Neural crest cell (in vitro differentiated cells): ENCODE measurements at places on chromosomes 3 and 15. TPM values are rescaled to one million over a fixed set of nuclear protein-coding genes. Genes with fewer than 3 reads are reported as not detected.

DNA sequence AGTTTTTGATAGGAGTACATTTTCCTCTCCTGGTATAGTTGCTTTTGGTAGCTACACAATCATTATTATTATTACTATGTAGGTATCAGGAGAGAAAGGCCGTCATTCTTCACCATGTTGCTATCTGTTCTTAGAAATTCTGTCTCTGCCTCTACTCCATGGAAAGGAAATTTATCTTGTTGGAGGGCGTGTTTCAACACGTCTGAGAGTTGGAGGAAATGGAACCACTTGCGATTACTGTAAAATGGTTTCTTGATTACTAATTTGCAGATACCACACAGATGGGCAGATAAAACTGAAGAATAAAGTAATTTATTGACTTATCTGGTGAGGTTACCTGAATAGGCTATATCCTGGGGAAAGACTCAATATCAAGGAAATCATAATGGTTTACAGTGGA lies 488.4 kb downstream of the NR2F2 start:
- DNase-seq, result no peak

DNA sequence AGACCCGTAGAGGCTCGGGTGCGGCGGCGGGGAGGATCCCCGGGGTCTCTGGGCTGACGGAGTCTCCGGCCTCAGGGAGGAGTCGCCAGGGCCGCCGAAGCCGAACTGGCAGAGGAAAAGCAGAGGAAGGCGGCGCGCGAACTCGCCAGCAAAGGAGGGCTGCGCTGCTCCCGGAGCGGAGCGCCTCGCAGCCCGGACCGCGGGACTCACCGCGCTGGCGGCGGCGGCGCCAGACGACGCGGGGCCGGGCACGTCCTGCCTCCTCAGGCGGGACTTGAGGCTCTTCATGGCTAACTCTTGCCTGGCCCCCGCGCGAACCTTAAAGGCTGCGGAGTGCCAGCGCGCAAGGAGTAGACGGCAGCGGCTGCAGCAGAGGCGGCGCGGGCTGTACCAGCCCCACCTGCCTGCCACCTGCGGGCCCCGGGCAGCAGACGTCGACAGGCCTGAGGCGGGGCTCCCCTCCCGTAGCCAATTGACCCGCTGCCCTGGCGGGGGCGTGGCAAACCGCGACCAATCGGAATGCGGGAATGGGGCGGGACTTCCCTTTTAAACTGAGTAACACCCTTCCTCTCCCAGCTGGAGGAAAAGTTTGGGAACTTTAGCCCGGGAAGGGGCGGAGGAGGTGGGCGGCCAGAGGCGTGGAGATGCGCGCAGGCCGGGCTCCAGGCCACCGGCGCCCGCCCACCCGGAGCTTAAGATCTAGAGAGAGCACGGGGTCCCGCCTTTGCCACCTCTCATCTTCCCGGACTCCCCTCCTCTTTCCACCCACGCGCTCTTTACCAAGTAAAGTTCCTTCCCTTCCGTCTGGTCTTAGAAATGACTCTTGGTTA lies at the start of gene UACA:
TSS of gene UACA (minus strand) at position 439 of the 830 bp plus-strand sequence. CDS start at position 288, 151 bp downstream.
- DNase-seq, result peak; percentile 97

DNA sequence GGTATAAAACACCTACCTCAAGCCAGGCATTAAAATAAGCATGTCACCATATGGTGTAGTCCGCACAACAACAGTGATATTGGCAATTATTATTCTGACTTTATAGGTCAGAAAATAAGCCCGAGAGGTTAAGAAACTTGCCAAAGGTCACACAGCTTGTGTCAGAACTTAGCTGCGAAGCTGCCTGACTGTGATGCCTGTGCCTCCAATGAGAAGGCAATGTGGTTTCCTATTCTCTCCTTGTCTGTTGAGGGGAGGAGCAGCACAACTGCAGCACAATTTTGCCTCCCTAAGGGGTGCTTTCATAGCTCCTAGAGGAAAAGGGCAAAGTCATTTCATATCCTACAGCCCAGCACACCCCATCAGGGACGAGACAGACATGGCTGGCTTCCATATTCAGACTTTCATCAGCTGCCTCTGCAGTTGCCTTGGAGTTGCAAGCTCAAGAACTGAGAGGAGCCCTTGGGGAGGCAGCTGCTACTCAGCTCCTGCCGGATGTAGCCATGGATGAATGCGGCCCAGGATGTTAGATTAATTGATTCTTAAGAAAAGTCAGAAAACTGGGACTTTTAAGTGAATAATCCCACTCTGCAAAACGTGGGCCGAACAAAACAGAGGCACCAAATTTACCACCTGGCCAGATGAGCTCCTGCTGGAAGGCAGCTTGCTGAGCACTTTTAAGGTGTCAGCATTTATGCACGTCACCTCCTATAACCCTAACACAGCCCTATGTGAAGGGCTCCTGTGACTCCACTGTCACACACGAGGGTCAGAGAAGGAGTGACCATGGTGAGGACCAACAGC lies 38.5 kb downstream of the MYO5C start:
- DNase-seq, result no peak

RTP3 gene
- not detected in 2 replicates for total RNA-seq

- no peak for DNase-seq
Measured at GRCh38 chr3:186182850-186183249, 74.0 kb upstream of the ETV5 start.

SPINK8 gene
- not detected in 2 replicates for total RNA-seq

GRCh38 chr3:15815696-15816095 lies 17.9 kb upstream of the ANKRD28 start:
- DNase-seq, result no peak
